ENCODE measurements at places on chromosomes 6 and 20.

DNA sequence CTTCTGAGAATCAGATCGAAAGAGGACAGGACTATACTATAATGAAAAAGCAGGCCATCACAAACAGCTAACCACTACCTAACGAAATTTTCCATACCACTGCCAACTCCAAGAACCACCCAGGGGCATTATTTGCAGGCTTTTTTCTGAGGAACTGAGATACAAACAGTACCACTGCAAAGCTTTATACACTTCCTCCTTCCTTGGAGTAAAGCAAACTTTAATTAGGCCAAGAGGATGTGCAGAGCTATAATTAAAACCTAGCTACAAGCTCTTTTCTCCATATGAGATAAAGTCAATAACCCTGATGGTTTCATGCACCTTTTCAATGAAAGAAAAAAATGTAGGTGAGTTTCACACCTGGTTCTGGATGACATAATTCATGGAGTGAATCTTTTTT, 68.5 kb downstream of the ELOVL5 start:
- DNase-seq: no peak

DNA sequence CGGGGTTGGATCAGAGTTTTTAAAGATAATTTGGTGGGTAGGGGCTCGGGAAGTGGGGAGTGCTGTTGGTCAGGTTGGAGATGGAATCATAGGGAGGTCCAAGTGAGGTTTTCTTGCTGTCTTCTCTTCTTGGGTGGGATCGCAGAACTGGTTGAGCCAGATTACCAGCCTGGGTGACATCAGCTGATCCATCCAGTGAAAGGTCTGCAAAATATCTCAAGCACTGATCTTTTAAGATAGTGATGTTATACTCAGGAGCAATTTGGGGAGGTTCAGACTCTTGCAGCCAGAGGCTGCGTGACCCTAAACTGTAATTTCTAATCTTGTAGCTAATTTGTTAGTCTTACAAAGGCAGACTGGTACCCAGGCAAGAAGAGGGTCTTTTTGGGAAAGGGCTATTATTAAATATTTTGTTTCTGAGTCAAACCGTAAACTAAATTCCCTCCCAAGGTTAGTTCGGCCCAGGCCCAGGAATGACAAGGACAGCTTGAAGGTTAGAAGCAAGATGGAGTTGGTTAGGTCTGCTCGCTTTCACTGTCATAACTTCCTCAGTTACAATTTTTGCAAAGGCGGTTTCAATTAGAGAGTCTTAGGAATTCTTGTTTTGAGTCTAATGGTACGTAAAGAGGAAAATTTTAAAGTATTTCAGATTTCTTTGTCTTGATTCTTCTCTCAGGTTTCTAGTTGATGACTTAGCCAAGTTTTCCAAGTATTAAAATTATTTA, 53.1 kb downstream of the SCAF8 start:
- no peak for DNase-seq

DNA sequence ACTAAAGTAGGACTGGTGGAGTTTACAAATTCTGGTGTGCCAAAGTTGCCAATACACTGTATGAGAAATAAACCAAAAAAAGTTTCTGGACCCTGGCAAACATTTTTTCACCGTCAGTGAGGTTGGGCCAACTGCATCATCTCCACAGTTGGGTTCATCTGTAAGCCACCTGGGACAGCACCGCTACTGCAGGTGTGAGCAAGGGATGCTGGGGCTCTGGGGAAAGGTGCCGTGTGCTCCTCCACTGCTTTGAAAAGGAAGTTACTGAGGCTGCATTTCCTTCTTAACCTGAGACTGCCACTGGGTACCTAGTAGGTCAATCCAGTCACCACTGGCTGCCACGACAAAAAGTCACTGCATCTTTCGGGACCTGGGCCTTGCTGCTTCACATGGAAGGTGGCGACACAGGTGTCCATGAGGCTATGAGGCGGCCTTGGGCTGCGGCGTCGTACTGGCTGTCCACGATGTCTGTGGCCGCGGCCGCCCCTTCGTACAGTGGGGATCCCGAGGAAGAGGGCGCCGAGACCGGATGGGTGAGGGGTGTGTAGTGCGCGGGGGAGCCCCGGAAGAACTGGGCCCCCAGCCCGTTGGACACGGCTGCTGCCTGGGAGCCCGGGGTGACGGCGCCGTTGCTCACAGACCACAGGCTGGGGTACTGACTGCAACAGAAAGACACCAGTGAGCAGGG, 9.6 kb downstream of the TBXT start:
- DNase-seq: no peak

DNA sequence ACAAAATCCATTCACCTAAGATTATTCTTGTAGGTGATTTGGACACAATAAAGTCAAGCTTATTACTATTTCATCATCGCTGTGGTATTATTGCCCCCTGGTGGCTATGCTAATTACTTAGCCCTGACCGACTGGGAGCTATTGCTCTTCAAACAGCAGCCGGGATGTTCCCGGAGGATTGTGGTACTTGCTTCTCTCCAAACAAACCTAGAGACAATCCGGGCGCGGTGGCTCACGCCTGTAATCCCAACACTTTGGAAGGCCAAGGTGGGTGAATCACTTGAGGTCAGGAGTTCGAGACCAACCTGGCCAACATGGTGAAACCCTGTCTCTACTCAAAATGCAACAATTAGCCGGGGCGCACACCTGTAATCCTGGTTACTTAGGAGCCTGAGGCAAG, 15.4 kb upstream of the STMND1 start:
- peak; percentile 64 for DNase-seq

DNA sequence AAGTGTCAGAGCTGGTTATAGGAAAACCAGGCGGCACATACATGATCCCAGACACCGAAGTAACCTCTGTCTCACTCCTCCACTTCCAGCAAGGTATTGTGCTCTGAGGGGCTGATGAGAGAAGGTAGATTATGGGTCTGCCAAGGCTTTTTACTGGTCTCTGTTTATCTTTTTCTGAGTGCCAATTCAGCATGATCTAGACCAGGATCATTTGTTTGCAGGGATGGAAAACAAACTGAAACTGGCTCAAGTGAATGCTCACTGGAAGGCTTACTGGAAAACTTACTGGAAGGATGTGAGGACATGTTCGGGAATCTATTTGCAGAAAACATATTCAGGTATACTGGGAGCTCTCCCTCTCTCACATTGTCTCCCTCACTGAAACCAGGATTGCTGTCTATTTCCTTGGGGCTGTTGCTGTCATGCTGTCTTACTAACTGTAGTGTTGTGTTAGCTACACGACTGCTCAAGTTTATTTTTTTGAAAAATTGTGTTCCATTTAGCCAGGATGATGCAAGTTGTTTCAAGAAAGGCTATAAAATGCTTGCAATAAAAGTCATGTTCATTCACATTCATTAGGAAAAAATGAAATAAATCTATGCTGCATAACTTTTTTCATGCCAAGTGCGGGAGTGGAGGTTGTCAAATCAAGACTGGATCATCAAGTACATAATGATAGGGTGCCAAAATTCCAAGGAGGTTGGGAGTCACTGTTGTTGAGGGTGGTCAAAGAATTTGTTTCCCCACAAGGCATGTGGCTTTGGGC, 37.0 kb downstream of the KLHL31 start:
- DNase-seq: no peak

GRCh38 chr6:3438190-3439167, 18.4 kb downstream of the SLC22A23 start:
- DNase-seq: peak; percentile 18

DNA sequence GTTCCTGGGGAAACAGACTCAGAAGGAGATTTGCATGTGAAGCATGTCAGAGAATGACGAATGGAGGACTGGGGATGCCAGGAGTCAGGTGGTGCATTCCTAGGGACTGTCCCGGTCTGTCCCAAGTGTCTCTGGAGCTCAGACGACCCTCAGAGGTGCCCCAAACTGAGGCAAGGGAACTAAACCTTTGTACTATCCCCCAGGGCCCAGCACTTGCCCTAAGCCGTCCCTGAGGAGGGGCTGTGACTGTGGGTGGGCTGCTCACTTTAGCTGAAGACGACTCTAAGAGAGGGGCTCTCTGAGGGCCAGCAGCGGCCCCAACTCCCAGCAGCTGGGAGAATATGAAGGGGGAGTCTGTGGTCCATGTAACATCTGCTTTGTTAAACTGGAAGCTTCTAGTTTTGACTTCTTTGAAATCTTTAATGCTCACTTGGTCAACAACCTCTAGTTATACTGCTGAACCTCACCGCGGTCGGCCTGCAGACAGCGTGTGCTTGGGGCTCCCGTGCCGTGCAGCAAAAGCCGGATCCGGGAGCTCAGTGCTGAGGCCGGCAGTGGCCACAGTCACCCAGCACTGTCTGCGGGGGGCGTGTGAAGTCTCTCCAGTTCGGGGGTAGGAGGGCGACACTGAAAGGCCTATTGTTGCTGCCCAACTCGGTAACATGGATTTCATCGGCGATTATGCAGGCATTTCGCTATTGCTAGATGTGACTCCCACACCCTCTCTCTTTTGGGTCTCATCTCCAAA, 34.2 kb downstream of the TUBB2B start:
- DNase-seq: no peak

- no peak for DNase-seq
Measured at GRCh38 chr6:24795106-24795505, 3.6 kb downstream of the ARMH2 start.

DNA sequence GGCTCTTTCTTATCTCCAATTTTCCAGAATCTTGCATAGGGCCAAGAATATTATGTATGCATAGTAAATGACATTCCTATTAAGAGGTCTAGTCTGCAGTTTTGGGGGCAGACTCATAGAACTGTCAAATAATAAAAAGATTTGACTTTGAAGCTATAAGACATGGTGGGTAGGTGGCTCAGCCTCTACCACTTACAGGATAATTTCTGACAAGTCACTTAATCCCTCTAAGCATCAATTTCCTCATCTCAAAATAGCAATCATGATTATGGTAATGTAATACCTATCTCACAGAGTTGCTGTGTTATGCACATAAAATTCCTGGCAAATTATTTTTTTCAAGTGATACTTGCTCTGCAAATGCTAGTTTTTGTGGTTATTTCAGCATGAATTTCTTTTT, 329.1 kb downstream of the PLCB1 start:
- DNase-seq: no peak

- DNase-seq: no peak
Measured at GRCh38 chr6:37556881-37557644, 57.4 kb upstream of the CCDC167 start.

DNA sequence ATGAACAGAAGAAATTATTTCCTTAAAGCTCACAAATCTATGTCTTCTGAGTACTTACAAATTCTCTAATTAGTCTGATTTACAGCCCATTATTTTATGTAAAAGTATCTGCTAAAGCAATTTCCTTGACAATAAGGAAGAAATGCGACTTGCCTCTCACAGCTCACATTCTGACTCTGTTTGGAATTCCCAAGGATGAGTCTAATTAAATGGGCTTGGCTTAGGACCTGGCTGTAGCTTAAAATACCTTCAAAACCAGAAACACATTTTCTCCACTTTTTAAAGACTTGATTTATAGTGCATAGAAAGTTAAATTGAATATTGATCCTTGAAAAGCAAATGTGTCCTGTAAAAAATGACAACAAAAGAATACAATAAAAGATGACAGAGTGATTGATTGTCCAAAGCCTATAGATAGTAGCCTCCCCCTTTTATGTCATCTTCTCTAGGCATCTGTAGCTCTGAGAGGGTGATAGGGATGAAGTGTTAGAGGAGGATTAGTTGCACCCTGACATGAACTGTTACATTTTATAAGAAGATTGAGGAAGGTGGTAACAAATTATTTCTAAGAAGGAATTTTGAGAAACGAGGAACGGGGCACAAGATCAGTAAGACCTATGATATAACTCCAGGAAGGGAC, 118.9 kb downstream of the MACROD2 start:
- no peak for DNase-seq

DNA sequence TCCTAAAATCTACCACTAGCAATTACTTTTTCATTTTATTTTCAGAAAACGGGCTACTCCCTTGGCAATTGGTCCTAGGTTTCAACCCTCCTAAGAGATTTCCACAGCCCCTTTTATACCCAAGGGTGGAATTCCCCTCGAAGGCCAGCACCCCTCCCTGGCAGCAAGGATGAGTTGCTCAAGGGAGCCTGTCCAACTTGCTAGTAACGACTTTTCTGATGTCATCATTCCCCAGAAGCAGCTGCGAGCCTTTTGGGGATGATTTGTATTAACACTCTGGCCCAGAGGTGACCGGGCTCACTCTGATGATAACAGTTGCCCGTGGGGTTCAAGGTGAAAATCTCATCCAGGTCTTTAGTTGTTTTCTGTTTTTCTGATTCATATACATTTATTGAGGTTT, 30.7 kb upstream of the NAA20 start:
- DNase-seq: no peak

- DNase-seq: no peak
Measured at GRCh38 chr6:36865835-36866234, 8.8 kb downstream of the PPIL1 start.

- no peak for DNase-seq
Measured at GRCh38 chr20:44248410-44248759, 1.3 kb downstream of the GDAP1L1 start.

GRCh38 chr6:107769053-107769658, 55.0 kb downstream of the SCML4 start:
- no peak for DNase-seq

DNA sequence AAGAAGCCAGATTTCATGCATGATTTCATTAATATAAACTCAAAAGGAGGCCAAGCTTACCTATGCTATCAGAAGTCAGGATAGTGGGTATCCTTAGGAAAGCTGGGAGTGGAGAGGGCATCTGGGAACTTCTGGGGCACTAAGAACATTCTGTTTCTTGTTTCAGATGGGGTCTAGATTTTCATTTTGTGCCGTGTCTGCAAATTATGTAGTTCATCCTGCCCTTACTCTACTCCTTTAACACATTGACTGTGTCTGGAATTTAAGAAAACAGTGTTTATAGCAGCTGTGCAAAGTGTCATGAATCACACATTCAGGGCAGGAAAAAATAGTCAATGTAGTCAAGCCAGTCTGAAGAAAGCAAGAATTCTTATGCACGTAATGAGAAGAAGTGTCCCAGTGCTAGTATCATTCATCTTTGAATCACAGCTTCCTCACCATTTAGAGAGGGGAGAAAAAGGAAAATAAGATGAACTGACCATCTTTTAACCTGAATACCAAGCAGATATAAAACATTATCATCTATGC, 11.6 kb upstream of the SPTLC3 start:
- no peak for DNase-seq

DNA sequence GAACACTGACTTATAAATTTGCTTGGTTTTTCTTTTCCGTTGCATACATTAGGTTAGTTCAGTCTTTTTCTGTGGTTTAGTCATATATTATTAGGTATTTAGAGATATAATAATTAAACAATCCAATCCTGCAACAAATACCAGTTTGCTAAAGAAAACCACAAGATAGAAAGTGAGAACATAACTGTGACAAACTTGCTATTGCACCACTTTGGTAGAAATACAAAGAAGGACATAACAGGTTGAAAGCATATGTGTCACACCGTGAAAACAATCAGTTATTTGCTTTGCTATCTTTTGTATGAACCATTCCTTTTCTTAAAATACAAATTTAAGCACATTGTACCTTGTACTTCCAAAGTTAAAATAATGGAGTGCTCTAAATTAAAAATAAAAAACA, 42.0 kb upstream of the KCNQ5 start:
- DNase-seq: no peak

DNA sequence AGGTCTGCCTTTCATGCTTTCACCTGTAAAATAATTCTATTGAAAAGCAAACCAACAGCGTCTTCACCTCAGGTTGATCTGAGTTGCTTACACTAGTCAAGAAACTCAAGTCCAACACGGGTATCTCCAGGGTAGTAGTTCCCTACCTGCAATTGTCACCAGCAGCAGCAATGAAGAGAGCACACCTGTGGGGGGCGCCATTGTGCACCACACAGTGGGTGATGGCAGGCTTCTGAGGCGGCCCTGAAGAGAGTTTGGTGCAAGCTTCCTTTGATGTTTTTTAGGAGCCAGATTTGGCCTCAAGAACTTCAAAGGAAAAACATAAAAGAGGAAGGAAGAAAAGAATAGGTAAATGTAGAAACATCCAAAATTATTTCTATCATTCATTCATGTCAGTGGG, 45.1 kb downstream of the KIAA0319 start:
- DNase-seq: no peak

Measured in NCI-H446 treated with DMSO at 0.1 percent for 48 hours (cell line).